Left cardiac atrium (tissue), 4 donors: ENCODE measurements at places on chromosomes 3 and 15.

GRCh38 chr3:138437281-138437680 lies 2.9 kb downstream of the ESYT3 start:
- DNase-seq, result no peak

DNA sequence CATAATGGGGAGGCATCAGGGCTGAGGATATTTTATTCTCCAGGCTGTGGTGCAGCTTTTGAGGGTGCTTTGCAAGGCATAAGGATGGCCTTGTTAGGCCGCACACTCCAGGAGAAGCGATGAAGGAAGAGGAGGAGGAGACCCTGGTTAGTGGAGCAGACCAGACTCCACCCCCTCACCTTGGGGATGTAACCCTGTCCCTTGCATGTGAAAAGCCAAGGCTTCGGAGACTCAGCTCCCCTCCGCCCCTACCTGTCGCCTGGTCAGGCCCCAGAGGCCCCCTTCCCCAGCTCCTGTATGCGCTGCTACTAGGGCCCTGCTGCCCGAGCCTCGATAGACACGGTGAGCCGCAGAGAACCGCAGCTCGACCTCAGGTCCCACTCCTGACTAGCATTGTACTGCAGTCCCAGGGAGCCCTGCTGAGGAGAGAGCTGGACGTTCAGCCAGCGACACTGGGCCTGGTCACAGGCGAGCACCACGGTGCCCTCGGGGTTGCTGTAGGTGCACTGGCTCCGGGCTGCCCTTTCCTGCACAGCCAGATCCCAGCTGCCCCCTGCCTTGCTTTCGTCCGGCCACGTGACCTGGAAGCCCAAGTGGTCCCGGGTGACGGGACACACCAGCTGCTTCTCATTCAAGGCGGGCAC lies 10.2 kb downstream of the CPN2 start:
- DNase-seq, result no peak

DNA sequence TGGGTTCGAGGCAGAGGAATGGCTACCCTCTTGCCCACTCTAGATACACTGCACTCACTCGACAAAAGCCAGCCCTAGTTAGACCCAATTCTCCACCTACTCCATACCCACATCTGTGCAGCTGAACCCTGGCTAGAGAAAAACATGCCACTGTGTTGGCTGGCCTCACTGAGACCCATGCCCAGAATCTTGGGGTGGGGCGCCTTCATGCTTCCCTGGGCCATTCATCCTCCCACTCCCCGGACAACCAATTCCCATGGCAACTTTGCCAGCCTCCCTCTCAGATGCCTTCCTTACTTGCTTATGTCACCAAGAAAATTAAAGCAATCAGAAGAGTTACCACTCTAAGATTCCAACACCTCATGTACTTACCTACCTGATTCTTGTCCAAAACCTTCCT lies 9.2 kb upstream of the LIMD1 start:
- DNase-seq, result no peak

- DNase-seq, result no peak
Measured at GRCh38 chr3:185739264-185739701, 85.6 kb downstream of the IGF2BP2 start.

DNA sequence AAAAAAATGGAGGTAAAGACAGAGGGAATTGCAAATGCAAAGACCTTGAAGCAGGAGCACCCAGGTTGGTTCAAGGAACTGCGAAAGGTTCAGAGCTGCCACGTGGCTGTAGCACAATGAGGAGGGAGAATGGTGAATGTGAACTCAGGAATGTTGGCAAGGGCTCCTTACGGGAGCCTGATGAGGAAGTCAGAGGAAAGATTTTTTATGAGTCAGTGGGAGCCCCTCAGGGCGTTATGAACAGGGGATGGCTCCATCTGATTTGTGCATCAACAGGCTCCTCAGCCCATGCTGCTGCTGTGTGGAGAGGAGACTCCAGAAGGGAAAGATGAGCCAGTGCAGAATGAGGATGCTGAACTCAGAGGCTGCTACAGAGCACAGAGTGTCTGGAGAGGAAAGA lies 194.4 kb downstream of the ARRDC4 start:
- no peak for DNase-seq

DNA sequence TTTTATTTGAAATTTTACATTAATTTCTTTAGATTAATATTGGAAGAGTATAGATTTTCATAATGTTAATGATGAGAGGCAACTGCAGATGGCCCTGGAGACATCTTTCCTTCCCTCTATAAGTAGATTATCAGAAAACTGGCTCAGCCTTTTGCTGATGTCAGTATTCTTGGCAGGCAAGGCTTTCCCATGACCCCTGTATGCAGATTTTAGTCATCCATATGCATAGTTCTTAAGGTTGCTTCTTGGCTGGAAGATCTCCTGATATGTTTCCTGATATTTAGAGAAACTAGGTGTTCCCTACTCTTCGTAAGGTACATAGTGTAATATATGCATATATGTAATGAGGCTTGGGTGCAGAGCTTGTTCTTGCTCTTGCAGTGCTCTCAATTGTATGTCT lies 911.4 kb downstream of the EPHA3 start:
- no peak for DNase-seq

- no peak for DNase-seq
Measured at GRCh38 chr3:128480717-128481437, 12.1 kb downstream of the GATA2 start.

DNA sequence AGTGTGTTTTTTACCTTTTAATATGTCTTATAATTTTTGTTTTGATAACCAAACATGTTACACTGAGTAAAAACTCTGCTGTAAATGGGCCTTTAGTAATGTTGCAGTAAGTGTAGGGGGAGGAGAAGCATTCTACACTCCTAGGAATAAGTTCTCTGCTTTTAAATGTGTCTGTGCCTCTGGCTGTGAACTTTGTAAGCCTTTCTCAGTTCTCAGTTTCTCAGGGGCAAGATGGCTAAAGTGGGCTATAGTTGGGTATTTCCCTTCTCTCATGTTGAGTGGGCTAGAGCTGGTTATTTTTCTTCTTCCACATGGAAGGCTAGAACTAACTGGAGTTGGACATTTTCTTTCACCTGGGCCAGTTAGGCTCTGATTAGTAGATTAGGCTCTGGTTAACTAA lies 75.3 kb upstream of the NUDT16 start:
- no peak for DNase-seq

GRCh38 chr15:38195191-38195901 lies 57.3 kb upstream of the SPRED1 start:
- no peak for DNase-seq

- no peak for DNase-seq
Measured at GRCh38 chr3:64195789-64196188, 29.5 kb downstream of the PRICKLE2 start.

GRCh38 chr3:161644891-161645635 lies 148.5 kb downstream of the OTOL1 start:
- no peak for DNase-seq

DNA sequence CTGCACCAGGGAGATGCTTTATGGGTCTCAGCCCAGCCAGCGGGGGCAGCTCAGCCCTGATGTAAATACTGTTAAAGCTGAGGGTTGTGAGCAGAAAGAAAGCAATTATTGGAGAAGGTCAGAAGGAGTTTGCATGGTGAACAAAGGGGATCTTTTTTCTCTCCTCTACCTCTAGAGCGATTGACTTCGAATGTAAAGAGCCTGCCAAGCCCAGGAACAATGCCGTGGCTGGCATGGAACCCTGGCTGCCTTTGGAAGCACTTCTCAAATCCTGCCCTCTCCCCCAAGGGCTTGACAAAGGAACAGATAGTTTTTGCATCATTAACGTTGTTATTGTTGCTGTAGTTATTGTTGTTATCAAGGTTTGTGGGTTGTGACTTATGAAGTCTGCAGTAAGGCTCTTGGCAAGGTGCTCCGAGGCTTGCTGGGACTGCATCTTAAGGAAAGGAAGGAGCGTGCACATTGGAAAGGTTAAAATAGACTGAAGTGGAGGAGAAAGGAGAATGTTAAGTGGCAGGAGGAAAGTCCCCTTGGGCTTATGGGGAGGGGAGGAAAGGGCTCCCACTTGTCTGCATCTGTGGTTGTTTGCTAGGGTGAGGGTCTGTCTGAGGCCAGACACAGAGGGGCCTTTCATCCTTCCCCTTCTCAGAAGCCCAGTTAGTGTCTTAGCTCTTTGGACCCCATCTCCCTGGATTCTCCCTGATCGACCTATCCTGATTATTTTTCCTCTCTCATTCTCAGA lies 16.7 kb downstream of the PDIA5 start:
- no peak for DNase-seq

GRCh38 chr15:77831986-77832385 lies 199.3 kb upstream of the LINGO1 start:
- DNase-seq, result peak; percentile 3

DNA sequence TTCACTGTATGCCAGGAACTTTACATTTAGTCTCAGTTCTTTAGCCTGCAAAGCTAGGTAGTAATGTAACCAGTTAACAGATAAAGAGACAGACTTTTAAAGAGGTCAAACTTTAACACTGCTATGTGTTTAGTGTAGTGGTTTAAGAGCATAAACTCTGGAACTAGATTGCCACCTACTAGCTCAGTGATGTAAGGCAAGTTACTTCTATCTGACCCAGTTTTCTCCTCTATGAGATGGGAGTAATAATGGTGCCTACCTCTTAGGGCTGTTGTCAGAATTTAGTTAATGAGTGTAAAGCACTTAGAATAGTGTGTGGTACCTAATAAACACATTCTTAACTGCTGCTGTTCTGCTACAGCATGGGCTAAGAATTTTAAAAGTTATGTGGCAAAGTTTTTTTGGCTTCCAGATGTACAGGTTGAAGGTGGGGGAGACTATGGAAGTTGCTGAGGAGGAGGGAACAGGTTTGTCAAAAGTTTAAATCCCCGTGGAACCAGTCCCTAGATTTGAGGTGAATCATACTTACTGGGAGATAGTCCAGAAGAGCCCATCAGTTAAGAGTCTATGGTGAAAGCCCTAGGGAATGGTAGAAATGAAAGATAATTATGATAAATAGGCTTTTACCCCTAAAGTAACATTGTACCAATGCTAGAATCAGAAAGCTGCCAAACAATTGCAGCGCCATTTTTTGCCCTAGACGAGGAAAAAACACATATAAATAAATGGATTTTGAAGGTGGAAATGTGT lies 13.9 kb downstream of the TSC22D2 start:
- DNase-seq, result no peak

- DNase-seq, result no peak
Measured at GRCh38 chr3:25007974-25008658, 419.9 kb upstream of the RARB start.

GRCh38 chr15:97929456-97930229 lies 30.9 kb upstream of the ARRDC4 start:
- no peak for DNase-seq

DNA sequence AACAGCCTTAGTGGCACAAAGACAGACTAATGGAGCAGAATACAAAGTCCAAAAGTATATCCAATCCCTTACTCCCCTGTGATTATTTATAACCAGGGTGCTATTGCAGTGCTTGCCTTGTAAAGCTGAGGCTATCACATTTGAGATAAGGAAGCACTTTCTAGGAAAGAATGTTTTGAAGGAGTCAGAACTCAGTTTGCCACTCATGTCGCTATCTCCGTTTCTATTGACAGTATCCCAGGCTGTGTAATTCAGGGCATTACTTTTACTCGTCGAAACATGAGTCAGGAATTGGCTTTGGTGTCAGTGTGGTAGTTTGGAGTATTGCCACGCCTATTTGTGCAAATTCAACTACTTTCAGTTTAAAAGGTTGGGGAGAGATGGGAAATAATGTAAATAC lies 78.4 kb downstream of the FBXL2 start:
- no peak for DNase-seq

DNA sequence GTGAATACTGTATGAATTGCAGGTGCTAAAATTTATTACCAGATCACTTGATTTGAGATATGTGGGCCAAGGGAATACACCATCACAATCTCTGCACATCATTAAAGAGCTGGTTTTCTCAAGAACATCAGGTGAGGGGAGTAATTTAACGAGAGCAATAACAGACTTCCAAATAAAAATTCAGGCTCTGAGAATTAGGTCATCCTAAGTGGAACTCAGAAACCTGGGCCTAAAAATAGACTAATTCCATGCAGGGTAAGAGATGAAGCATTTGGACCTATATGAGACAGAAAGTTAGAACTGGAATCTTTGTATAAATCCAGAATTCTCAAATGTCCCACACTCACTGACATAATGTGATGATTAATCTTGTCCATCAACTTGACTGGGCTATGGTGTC lies 331.1 kb downstream of the ZNF621 start:
- no peak for DNase-seq

- no peak for DNase-seq
Measured at GRCh38 chr15:29107291-29107890, 162.2 kb downstream of the NSMCE3 start.

DNA sequence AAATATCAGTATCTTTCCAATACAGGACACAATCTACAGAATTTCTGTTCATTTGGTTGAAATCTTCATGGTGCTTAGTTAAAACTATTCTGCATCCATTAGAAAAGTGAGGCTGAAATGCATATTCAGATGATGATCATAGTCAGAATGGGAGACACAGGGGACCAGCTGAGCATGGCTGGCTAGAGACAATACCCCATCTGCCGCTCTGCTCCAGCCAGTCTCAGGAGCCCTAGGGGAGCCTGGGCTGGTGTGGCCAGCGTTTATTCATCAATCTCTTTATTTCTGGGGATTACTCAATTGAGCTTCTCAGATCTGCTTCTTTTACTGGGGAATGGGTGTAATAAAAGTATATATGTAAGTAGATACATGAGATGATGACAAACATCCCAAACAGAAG lies 470.9 kb upstream of the CDIN1 start:
- no peak for DNase-seq

DNA sequence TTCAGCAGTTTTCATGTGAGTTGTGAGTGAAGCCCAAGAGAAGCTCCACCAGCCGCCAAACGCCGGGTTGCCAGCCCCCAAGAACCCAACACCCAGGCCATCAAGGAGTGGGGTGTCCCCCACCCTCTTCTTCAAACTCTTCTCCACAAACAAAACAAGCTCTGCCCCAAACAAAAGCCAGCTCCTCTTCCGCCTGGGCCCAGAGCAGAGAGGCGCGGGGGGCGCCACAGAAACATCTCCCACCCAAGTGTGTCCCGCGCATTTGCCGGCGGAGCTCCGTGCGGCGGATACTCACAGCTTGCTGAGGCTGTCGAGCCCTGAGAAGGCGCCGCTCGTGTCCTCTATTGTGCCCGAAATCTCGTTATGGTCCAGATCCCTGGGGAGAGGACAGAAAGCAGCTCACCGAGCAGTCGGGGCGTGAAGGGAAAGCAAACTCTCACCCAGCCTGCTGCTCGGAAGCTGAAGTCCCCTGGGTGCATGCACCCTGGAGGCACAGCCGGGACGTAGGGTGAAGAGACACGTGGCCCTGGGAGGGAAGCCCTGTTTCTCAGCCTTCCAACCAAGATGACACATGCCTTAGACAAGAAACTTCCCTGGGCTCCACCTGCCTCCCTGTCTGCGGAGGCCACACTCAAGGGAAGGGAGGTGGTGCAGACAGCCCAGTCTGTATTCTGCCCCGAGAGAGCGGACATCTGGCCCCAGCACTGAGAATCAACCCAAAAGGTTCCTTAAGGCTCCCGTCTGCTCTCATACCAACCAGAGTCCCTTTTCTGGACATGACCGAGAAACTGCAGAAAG lies 95.7 kb downstream of the LRIG1 start:
- DNase-seq, result peak; percentile 6

- no peak for DNase-seq
Measured at GRCh38 chr15:87739866-87740265, 516.7 kb downstream of the NTRK3 start.

GRCh38 chr15:73982222-73982962 lies 9.7 kb downstream of the STOML1 start:
- DNase-seq, result peak; percentile 92
